Activated T-helper 1 cell treated with anti-CD3 and anti-CD28 coated beads, Interleukin-12 subunit alpha, Interleukin-12 subunit beta, Interleukin-2, Interleukin-4 antibody, amounts not matched to agents 30 ng/mL and 10 ng/mL and 1 ng/mL, durations not matched to agents 14 hours and 24 hours and 36 hours (primary cell): ENCODE measurements at places on chromosomes 1 and 21. TPM values are rescaled to one million over a fixed set of nuclear protein-coding genes. Genes with fewer than 3 reads are reported as not detected.

DNA sequence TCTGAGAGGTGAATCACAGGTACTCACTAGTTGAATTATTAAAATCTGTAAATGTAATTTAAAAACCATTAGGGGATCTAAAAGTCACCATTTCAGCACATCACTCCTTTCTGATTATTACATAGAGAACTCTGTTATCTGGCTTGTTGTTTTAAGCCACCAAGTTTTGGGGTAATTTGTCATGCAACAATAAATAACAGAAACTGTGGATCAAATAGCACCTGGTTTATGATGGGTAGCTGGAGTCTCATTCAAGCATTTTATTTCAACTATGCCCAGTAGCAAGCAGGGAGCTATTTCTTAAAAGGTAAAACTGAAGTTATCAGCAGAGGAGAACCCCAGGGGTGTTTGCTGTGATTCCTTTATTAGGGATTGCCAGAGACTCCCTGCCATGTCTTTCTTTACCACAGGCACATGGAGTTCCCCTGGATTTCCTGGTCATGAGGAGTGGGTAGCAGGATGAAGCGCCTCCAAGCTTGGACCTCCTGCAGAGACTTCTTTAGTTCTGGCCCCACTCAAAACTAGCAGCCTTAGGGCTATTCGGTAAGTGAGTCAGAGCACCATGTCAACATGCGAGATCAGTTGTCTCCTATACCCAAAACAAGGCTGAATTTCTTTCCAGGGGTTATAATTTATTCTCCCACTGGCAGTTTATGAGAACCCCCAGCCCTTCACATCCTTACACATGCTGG is 179.2 kb downstream of the GIPC2 start:
- DNase-seq = no peak

- DNase-seq = no peak
Observed at GRCh38 chr1:20987831-20988825, 188.6 kb downstream of the EIF4G3 start.

DNA sequence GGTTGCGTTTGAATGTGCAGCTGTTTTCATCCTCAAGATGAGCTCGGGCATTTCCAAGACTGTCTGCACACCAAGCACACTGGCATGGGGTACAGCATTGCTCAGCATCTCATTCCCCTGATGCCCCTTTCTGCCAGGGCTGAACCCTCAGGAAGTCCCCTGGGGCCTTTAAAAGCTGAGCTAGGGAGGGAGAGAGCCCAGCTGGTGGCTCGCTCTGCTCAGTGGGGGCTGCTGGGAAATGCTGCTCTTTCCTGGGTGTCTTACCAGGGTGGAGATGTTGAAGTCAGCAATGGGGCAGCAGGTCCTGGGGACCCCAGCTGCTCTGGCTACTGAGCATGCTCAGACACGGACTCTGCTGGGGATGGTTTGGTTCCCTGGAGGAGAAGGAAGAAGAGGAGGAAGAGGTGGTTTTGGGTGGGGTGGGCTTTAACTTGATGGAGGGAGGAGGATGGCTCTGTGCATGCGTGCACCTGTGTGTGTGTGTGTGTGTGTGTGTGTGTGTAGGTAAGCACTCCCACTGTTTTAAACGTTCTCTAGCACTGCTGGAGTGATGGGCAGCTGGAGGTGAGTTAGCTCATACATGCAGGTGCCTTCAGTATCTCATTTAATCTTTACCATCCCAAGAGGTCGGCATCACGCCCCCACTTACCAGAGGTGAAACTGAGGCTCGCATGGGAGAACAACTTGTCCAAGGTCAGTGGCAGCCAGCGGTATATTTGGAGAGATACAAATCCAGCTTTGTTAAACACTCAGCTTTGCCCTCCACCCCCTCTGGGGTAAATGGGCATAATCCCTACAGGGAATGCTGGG is 40.9 kb downstream of the ACTL8 start:
- no peak for DNase-seq

GRCh38 chr1:15933684-15934083 is 42.2 kb downstream of the ZBTB17 start:
- DNase-seq = no peak

GRCh38 chr1:161887730-161888287 is 121.7 kb downstream of the ATF6 start:
- no peak for DNase-seq

DNA sequence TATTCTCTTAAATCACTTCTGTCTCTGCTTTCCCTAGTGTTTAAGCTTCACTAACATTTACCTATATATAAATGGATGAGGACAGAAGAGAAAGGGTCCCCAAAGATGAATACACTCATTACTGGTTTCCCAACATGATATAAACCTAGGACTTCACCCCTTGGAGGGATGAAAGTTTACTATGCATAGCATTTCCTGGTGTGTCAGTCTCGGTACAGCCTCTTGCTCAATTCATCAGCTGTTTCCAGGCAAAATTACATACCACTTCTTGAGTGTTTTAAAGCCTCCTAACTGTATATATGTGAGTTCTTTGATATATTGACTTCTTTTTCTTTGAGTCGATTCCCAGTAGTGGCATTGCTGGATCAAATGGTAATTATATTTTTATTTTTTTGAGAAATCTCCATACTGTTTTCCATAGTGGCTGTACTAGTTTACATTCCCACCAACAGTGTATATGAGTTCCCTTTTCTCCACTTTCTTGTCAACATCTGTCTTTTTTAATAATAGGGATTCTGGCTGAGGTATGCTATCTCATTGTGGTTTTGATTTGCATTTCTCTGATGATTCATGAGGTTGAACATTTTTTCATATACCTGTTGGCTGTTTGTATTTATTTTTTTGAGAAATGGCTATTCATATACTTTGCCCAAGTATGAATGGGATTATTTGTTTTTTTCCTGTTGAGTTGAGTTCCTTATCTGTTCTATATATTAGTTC is 259.3 kb upstream of the CACYBP start:
- no peak for DNase-seq

- DNase-seq = peak; percentile 43
Observed at GRCh38 chr1:206658264-206658980, 23.1 kb downstream of the DYRK3 start.

DNA sequence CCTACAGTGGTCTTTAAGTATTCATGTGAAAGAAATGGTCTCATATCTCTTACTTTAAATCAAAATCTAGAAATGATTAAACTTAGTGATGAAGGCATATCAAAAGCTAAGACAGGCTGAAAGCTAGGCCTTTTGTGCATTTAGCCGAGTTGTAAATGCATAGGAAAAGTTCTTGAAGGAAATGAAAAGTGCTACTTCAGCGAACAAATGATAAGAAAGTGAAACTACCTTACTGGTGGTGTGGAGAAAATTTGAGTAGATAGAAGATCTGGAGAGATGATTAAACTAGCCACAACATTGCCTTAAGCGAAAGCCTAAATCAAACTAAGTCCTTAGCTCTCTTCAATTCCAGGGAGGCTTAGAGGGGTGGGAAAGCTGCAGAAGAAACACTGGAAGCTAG is 147.6 kb downstream of the DSCAM start:
- DNase-seq = no peak

GRCh38 chr1:39261712-39262221 is 57.3 kb downstream of the MACF1 start:
- DNase-seq = no peak

GRCh38 chr1:6438047-6438525 is 13.5 kb downstream of the ESPN start:
- DNase-seq = peak; percentile 61

GRCh38 chr1:108072776-108073175 is 107.8 kb upstream of the VAV3 start:
- no peak for DNase-seq

GRCh38 chr21:32515874-32516273 is 69.4 kb downstream of the TCP10L start:
- no peak for DNase-seq

DNA sequence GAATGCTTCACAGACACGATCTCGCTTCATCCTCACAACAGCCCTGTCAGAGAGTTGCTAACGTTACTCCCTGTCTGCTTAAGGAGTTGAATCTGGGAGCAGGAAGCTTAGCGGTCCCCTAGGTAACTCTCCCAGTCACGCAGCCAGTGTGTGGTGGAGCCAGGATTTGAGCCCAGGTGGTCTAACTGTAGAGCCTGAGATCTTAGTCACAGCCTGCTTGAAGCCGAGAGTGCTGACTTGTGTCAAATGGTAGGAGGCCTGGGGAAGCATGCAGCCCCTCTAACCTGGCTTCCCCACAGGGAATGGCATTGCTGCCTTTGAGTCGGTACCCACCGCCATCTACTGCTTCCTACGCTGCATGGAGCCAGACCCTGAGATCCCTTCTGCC is 4.1 kb downstream of the ADPRS start:
- no peak for DNase-seq

GRCh38 chr21:38910390-38911067 is 104.8 kb downstream of the ETS2 start:
- no peak for DNase-seq

GRCh38 chr1:47474278-47475193 is 36.7 kb downstream of the FOXD2 start:
- DNase-seq = no peak

- no peak for DNase-seq
Observed at GRCh38 chr1:7629465-7630195, 141.5 kb upstream of the VAMP3 start.

DNA sequence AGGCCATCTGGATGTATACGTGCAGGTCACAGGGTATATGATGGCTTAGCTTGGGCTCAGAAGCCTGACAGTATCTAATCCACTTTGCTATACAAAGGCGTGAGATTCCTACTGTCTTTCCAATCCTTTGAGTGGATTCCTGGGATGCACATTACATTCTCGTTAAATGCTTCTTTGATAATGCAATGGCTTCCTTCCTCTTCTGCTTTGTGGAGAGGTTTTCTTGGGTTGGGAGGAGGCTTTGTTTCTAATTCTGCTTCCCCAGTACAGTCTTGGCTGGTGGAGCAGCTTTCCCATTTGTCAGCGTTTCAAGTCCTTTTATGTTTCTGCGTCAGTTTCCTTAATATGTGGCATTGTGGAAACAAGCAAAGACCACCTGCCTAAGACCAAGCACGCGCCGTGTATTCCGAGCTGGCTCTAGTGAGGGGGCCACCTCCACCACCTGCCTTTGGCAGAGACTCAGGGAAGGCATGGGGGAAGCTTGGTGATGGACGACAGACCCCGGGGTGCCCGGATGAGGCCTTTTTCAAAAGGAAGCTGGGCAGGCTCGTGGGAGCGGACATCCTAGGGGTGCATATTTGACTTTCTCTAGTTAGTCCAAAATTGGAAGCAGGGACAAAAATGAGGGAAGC is 72.7 kb downstream of the WDR4 start:
- no peak for DNase-seq

- DNase-seq = no peak
Observed at GRCh38 chr1:29304025-29304684, 67.8 kb downstream of the PTPRU start.

DNA sequence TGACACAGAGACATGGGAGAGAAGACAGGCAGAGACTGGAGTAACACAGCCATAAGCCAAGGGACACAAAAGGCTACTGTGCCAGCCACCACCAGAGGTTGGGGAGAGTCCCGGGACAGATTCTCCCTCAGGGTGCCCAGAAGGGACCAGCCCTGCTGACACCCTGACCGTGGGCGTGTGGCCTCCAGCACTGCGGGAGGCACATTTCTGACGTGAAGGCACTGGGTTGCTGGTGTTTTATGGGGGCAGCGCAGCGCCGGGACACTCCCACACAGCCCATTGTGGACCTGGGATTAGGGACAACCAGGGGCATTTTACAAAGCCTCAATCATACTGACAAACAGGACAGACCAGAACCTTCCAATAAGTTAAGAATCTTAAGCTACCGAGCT is 26.2 kb downstream of the PRDM15 start:
- DNase-seq = no peak

DNA sequence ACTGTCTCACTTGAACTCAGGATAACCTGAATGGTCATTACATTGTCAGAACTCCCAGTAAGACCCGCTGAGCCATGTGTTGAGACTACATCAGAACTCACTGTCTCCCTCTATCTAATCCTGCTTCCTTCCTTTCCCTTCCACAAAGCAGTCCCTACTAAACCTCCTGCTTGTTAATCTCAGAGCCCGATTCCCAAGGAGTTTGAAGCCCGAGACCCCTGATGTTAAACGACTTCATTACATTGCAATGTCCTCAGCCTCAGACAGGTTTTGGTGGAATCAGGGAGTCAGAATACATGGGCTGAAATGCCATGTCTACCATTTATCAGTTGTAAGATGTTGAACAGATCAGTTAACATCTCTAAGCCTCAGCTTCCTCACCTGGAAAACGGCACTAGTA is 682.4 kb downstream of the ADGRL2 start:
- DNase-seq = no peak

GRCh38 chr1:156073740-156074139 is 8.5 kb downstream of the MEX3A start:
- no peak for DNase-seq

- no peak for DNase-seq
Observed at GRCh38 chr1:116286541-116286971, 86.5 kb upstream of the ATP1A1 start.

DNA sequence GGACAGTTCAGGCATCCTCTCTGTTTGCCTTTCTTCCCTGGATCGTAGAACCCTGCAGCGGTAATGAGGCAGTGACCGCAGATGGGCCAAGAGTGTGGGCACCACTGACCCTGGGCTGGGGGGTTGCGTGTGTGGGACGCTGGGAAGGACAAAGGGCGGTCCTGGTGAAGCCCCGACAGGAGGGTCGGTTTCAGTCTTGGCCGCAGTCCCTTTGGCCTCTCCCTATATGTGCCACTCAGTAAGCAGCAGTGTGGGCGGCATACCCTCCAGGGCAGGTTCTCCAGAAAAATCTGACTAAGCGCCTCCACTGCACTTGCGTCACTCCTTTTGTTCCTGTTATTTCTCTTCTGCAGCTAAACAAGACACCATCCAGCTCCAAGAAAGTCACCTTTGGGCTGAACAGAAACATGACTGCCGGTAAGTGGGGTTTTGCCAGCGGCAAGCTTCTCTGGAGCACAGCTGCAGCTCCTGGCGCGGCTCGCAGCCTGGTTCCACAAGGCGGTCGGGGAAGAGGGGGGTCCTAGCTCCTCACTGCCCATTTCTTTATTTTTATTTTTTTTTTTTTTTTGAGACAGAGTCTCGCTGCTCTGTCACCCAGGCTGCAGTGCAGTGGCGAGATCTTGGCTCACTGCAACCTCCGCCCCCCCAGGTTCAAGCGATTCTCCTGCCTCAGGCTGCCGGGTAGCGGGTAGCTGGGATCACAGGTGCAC is 27.7 kb upstream of the PDXK start:
- DNase-seq = no peak

- DNase-seq = no peak
Observed at GRCh38 chr21:25790122-25790877, 55.5 kb downstream of the GABPA start.

The PADI3 gene
- not detected in 2 replicates for total RNA-seq

The GPR157 gene
- total RNA-seq = 2.8 and 3.8 TPM in 2 replicates

The RHEX gene
- total RNA-seq = not detected in 2 replicates

The HSPB7 gene
- not detected in 2 replicates for total RNA-seq

The SPATA46 gene
- not detected in 2 replicates for total RNA-seq

The AK4 gene
- total RNA-seq = 108 TPM in 2 replicates

The FLG2 gene
- not detected in 2 replicates for total RNA-seq

The TRIM63 gene
- total RNA-seq = not detected in 2 replicates

The GBP7 gene
- total RNA-seq = not detected in 2 replicates

The VWA5B1 gene
- 0.05 TPM in 1 of 2 replicates, not detected in the other for total RNA-seq

The PARP1 gene
- total RNA-seq = 209 and 220 TPM in 2 replicates

The CASP9 gene
- 19.5 and 21.0 TPM in 2 replicates for total RNA-seq

The ARHGEF16 gene
- total RNA-seq = not detected in 2 replicates

The TCEA3 gene
- 2.0 and 2.6 TPM in 2 replicates for total RNA-seq
